ENCODE measurements at places on chromosomes 1 and 21.

- DNase-seq, result peak; percentile 82
These were observed 43.4 kb downstream of the IGSF5 start for GRCh38 chr21:39788383-39788782.

- peak; percentile 26 for DNase-seq
These were observed 506 bp upstream of the SRP9 start for GRCh38 chr1:225777058-225777582.

DNA sequence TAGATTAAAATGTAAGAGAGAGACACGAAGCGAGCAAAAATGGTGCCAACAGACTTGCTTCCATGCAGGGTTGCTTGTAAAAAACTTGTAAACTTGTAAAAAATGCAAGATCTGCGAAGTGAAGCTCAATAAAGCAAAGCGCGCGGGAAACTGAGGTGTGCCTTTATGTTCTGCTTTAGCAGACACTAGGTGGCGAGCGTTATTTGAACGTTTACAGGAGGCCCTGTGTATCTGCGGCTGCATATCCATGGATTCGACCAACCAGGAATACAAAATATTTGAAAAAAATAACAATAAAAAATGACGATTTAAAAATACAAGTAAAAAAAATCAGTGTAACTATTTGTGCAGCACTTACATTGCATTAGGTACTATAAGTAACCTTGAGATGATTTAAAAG, 1.5 kb downstream of the UBE2G2 start:
- DNase-seq, result peak; percentile 51

DNA sequence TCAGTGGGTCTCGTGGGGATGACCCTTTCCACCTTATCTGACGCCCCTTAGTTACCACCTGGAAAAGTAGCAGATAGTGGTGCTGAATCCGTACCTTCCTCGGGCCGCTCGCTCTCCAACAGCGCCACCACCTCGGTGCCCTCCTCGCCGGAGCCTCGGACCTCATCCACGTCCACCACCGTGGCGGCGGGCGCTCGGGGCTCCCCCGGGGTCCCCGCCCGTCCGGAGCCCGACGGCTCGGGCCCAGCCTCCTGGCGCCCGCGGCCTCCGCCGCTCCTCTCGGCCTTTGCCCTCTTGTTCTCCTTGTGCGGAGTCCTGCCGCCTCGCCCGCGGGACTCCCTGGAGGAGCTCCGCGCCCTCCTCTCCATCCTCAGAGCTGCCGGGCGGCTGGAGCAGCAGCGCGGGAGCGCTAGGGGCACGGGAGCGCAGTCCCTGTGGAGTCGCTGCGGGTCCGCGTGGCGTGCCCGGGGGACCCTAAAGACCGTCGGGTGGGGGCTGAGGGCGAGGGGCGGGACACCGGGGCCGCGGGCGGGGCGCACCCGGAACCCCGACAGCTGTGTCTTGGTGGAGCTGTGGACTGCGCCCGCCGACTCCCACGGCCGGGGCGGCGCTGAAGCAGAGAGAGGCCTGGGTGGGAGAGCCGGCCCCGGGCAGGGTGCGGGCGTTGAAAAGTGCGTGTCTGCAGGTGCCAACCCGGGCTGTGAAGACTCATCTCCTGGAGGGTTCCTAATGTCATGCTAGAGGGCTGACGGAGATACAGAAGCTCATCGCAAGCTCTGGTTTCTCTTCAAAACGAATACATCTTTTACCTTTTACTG, at the start of gene NPHS2:
Gene NPHS2 (minus strand): TSS at position 452 of the 818 bp plus-strand sequence. CDS start 84 bp downstream, at position 368.
- no peak for DNase-seq

DNA sequence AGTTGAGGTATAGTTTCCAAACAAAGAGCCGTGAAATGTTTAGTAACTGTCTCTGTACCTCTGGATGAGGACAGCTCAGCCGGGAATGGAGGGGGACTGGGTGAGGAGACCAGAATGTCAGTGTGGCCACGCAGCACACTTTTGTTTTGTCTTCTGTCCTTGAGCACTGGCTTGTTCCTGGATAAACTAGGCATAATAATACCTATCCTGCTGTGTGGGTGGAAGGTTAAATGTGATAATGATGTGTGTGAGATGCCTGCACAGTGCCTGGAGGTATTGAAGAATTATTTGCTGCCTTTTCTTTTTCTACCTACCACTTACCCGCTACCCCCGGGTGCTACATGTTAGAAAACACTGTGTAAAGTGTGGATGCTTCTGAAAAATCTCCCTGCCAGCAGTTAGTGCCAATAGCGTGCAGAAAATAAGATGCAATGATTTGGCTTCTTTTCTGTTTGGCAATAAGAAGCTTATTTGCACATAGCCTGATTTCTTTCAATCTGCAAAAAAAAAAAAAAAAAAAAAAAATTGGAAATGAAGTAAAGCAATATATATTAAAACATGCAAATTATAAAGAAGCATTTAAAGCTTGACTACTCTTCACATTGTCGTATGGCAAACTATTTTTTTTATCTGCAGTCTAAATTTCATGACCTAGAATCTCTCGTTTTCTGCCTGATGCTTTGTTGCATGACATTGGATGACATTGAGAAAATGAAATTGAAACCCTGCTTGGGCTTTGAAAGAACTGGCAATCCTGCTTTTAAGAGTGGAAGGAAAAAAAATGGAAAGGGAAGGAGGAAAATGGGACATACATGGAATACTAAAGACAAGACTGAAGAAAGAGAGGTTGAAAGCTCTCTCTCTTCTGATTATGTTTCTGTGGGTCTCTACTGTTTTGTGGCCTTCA, 89.5 kb downstream of the DISC1 start:
- DNase-seq, result no peak

- DNase-seq, result no peak
These were observed 36.8 kb downstream of the FMO3 start for GRCh38 chr1:171127501-171127900.

GRCh38 chr1:110380672-110381283, 10.0 kb downstream of the SLC16A4 start:
- no peak for DNase-seq

DNA sequence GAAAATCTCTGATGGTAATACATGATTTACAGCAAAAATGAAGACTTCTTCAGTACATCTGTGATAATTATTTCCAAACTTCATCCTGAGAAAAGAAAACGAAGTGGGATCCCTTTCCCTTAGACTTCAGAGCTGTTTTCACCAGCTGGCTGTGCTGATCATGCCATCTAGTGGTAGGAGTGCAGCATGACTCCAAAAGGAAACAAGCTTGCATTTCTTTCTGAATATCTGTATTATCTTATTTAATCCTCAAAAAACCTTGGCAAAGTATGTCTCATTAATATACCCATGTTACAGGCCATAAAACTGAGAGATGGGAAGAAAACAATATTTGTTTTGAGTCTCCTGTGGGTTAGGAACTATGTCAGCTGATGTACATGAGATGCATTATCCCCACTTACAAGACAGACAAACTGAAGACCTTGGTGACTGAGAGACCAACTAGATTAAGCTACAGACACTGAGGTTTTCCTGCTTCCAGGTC, 9.8 kb upstream of the GJA8 start:
- peak; percentile 69 for DNase-seq

GRCh38 chr1:40310983-40311642, 6.0 kb downstream of the COL9A2 start:
- DNase-seq, result peak; percentile 17

- no peak for DNase-seq
These were observed 61.1 kb upstream of the DMRTB1 start for GRCh38 chr1:53398091-53398490.

DNA sequence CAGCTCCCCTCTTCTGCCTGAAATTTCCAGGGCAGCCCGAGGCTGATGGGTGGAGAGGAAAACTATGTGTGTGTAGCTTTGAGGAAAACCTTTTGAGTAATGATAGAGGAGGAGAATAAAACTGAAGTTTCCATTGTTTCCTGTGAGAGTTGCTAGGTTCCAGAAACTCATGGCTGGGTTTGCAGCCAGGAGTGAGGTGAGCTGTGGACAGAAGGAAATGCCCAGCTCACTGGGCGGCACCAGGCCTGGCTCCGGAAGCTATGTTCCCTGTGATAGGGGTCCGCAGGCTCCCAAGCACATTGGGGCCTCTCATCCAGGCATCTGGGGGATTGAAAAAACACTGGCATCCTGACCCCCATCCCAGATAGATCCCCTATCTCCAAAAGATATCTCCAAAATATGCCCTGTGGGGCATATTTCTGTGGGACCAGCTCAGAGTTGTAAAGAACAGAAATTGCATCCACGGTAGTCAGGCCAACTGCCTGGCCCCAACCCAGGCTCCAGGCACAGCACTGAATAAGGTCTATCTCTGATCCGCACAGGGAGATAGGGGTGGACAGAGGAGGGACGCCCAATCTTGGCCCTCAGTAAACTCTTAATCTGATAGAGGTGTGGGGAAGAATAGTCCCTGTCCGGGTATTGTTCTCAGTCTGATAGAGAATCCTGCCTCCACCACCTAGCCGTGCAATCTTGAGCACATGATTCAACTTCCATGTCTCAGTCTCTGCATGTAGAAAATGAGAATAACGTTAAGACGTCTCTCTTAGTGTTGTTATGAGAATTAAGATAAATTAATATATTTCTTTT, 1.8 kb upstream of the HSPG2 start:
- DNase-seq, result no peak

DNA sequence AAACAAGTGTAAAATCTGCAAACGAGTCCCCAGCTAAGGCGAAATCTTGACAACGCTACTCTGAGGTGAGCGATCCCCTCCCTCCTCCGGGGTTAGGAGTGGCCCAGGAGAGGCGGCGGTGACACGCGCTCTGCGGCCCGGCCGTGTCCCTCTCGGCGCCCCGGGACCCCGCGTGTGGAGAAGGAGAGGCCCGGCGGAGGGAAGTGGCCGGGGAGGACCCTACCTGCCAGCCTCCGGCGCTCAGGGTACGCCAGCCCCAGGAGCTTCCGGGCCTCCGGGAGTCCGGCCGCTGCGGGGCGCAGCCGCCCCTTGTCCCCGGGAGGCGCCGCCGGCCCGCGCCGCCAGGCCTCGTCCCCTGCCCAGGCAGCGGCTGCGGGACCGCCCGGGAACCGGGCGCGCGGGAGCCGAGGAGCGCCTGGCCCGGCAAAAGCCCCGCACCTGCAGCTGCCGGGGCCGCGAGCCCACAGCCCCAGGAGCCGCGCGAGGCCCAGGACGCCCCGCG, 543 bp downstream of the ABCB10 start:
- peak; percentile 63 for DNase-seq

- no peak for DNase-seq
These were observed 36.2 kb downstream of the B3GALNT2 start for GRCh38 chr1:235468004-235468403.

DNA sequence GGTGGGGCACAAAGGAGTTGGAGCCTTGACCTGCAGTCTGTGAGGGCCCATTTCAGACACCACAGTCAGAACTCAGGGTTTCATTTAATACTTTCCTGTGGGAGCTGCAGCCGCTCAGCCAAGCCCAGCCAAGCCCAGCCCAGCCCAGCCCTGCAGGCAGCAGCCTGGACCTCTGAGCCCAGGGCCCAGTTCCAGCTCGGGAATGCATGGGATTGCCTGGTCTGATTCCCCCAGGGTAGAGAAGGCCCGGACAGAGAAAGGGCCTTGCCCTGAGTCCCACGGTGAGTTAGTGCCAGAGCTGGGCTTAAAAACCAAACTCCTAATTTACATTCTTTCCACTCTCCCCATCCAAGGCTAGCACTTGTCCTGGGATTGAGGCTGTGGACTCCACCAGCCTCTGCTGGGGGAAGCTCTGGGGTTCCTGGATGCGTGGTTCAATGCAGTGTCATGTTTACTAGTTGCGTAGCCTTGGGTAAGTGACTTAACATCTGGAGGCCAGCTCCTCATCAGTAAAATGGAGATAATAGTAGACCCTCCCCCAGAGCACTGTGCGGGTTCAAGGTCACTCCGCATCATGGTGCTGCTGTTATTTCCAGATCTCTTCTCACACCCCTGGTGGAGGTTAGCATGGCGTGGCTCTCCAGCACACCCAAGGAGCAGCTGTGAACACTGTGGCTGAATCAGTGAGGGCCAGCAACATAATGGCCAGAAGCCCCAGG, 29.2 kb upstream of the PKP1 start:
- DNase-seq, result peak; percentile 11

- no peak for DNase-seq
These were observed 76.5 kb downstream of the ARHGEF10L start for GRCh38 chr1:17615959-17616358.

GRCh38 chr1:186626356-186626932, 53.8 kb downstream of the PTGS2 start:
- DNase-seq, result no peak

- DNase-seq, result no peak
These were observed 438.5 kb downstream of the MATN1 start for GRCh38 chr1:30284728-30285475.

DNA sequence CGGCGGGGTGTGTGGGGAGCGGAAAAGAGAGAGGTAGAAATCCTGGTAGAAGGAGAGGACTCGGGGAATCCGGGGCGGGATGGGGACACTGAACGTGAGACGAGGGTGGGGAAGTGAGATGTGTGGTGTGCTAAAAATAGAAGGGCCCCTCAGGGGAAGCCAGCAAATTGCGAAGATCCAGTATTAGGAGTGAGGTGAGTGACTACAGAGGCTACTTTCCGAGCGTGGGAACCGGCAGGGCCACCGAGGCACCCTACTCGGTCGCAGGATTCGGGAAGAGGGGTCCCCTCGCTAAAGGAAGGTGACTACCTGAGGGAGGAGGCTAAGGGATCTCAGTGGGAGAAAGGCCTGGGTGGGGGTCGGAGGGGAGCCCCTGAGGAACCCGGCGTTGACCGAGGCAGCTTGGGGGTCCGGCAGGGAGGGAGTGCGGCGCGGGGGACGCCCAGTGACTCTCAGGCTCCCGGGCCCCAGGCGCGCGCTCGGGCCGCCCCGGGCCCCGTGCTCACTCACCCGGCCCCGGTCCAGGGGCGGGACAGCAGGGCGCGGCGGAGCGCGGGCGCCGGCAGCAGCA, 318 bp downstream of the ALDH4A1 start:
- DNase-seq, result peak; percentile 25

DNA sequence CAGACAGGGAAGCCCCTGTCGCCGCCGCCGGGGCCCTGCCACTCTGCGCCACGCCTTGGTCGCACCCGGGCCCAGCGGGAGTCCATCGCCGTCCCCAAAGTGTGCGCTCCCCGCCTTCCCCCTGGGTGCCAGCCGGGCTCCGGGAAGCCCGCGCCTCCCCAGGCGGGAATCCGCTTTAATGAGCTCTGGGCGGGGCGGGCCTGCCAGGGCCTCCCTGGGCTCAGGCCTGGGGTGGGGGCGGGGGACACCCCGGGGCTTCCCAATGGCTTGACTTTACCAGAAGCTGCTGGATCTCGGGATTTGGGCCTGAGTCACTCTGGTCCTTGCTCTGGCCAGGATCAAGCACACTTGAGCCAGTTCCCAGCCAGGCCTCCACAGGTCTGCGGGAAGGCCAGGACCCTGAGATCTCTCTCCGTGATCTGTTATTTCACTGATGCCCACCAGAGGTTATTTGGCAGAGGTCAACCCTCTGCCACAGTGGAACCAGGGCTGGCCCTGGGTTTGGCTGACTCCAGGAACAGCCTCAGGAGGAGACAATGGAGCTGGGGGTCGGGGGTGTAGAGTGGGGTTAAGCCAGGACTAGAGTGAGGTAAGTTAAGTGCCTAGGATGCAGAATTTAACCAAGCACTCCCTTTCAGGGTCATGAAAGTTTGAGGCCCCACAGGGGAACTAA, 178.4 kb upstream of the EDN2 start:
- DNase-seq, result peak; percentile 48

GRCh38 chr1:22780696-22781095, 70.1 kb downstream of the EPHB2 start:
- DNase-seq, result peak; percentile 97

Data from HEK293T (cell line).